ENCODE measurements at places on chromosomes 7 and 10.
A peak's percentile ranks its signal among the peaks of the same experiment; 100 is the strongest.

GRCh38 chr10:28503114-28503513 is 29.8 kb upstream of the WAC start:
- DNase-seq, result no peak

DNA sequence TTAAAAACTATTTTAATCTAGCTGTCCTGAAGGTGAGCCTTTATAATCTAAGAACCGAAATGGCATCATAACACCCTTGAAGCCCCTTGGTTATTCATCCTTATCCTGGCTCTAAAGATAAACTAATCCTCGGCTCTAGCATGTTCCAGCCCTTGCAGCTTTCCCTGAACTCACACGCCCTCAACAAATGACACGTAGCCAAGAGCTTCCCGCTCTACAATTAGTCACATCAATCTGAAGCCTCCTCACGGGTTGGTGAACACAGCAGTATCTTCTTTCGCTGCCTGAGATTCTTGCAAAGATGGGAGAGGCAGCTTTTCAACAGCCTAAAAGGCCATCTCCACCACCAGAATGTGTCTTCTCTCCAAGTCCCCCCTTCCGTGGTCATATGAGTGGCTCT is 4.1 kb downstream of the FRMD4A start:
- DNase-seq, result no peak

GRCh38 chr10:44198780-44199097 is 186.2 kb downstream of the CXCL12 start:
- DNase-seq, result no peak

- no peak for DNase-seq
Observed at GRCh38 chr10:18583575-18584270, 67.7 kb downstream of the NSUN6 start.

DNA sequence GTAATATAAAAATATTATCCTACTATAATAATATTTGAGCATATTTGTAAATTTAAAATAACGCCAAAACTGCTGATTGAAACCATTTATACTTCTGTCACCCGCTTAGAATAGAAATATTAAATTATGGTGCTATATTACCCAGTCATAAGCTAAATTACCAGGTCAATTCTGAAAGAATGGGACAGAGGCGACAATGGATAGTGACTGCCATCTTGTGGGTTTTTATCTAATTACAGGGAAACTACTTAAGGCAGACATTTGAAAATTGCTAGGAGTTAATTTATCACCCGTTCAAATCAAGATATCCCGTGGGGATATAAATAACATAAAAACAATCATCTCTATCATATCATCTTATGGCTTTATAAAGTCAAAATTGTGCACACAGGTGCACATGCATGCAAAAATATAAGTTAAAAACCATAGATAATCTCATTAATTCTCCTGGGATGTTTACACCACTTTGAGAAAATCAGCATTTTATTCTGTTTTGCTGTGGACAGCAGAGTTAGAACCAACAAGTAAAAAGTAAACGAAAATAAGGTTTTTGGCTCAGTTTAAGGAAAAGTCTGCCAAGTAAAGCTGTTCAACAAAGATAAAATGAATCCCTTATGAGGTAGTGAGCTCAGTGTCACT is 41.3 kb upstream of the HPSE2 start:
- peak; percentile 8 for DNase-seq

- DNase-seq, result no peak
Observed at GRCh38 chr7:24704311-24704710, 53.0 kb downstream of the GSDME start.

DNA sequence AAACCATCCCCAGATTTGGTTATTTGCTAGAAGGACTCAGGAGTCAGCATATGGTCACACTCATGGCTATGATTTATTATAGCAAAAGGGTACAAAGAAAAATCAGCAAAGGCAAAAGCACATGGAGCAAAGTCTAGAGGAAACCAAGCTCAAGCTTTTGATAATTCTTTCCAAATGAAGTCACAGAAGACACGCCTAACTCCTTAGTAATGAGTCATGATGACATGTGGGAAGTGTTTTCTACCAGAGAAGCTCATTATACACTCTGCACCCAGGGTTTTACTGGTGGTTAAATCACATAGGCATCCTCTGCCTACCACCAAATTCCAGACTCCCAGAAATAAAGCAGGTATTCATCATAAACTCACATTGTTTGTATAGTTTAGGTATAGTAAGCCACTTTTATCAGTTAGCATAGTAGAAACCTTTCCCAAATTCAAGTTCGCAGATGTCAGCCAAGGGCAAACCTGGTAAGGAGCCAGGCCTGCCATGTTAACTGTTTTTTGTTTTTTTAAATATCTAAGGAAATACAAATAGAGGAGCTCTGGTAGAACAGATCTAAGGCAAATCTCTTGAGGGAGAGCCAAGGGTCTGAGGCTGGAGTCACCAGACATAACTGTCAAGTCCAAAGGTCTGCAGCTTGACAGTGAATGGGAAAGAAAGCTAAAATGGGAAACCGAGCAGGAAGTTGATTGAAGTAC is 15.4 kb upstream of the HIBADH start:
- peak; percentile 62 for DNase-seq

DNA sequence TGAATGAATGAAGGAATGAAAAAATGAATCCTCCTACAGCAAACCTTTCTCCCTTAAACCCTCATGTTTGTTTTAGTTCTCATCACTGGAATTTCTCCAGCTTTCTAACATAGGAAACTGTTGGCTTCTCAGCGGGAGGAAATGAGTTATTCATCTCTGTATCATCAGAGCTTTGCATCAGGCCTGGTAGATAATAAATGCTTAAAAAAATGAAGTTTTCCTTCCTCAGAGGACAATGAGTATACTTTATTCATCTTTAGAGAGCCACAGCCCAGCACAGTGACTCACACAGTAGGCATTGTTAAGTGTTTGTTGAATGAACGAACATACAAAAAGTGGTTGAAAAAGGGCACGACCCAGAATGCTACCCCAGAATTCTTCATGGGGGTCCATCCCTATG is 62.6 kb downstream of the COL13A1 start:
- no peak for DNase-seq

GRCh38 chr7:17600340-17600752 is 301.9 kb downstream of the AHR start:
- peak; percentile 19 for DNase-seq

- no peak for DNase-seq
Observed at GRCh38 chr10:110209454-110209925, 2.1 kb downstream of the MXI1 start.

GRCh38 chr10:8835453-8836167 is 781.1 kb downstream of the GATA3 start:
- DNase-seq, result no peak

DNA sequence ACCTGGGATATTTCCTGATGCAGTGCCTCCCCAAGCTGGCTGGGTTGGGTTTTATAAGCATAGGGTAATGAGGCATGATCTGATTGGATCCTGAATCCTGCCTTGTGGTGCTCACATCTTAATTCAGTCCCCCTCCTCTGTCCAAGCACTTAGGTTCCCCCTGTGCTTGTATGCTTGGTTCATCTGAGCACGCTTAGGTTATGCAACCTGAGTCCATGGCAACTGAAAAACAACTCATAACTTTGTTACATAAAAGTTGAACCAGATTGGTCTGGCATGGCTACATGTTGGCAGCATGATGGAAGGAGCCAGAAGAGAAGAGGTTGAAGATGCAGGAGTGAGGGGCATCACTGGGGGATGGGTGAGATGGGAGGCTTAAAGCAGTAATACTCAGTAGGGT is 57.3 kb upstream of the OSBPL3 start:
- DNase-seq, result no peak

DNA sequence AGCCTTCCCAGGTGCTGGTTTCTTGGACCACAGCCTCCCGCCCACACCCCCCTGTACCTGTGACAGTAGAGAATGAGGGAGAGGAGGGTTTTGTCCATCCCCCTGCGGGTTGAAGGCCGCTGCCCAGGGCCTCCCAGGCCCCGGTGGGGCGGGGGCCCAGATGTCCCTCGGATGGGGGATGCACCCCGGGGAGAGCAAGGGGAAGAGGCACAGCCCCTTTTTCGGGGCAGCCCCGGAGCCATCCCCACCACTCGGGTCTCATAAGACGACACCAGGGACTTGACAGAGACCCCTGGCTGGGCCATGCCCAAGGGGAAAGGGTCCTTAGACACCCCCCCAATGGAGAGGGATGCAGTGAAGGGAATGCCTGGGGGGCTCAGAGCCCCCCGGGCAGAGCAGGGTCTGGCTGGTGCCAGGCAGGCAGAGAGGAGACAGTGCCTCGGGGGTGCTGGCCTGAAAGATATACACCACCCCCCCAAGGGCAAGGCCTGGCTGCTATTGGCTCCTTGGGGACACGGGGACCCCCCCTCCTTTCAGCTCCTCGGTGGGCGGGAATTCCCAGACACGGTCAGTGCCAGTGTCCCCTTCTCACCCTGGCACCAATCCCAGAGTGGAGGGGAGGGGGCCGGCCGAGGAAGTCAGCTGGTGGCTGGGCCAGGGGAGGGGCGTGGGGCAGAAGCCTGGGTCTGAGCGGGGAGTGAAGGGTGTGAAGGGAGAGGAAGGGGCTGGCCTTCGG is 3.7 kb upstream of the SPACDR start:
- DNase-seq, result no peak

DNA sequence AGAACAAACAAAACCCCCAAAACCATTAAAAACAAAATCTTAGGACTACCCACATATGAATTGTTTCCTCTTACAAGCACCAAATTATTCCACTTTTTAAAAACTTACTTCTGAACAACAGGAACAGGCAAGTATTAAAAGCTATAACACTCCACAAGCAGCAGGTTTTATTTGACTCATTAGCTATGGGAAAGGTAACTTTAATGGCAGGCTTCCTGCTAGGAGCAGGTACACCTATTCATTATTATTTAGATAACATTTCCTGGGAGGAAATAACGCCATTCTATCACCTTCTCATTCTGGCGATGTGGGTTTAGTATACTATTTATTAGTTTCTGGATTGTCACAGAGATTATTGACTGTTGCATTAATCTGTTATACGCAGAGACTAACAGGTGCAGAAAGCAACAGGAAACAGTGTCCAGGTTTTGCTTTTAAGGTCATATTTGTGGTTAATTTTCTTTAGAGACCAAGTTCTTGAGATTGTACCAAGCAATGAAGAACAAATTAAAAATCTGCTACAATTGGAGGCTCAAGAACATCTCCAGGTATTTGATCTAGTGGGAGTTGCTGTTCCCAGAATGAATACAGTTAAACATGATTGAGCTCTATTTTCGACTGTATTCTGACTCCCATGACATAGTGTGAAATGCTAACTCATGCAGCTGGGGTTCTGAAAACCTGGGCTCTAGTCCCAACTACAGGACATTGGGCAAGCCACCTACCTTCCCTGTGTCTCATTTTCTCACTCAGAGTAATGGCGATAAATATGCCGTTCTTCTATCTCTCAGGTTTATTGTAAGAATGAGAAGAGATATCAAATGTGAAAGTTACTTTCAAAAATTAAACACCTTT is 2.0 kb downstream of the CPA2 start:
- DNase-seq, result no peak

DNA sequence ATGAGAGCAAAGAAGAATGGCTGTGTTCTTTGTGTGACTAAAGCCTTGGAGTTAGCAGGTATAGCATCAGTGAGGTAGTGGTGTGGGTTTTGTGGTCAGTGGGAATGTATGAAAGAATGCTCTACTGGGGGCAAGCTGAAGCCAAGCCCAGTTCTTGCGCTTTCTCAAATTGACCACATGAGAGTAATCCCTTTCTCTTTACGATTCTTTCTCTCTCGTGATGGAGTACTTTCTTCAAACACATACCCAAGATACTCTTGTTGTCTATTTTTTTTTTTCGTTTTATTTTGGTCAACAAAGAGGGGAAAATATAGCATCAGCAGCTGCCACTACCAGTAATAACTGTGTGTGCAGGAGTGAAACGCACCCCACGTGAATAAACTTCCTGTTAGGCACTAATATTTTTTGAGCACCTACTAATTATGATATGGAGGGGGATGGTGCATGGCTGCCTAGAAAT is 8.4 kb upstream of the PANK1 start:
- no peak for DNase-seq

DNA sequence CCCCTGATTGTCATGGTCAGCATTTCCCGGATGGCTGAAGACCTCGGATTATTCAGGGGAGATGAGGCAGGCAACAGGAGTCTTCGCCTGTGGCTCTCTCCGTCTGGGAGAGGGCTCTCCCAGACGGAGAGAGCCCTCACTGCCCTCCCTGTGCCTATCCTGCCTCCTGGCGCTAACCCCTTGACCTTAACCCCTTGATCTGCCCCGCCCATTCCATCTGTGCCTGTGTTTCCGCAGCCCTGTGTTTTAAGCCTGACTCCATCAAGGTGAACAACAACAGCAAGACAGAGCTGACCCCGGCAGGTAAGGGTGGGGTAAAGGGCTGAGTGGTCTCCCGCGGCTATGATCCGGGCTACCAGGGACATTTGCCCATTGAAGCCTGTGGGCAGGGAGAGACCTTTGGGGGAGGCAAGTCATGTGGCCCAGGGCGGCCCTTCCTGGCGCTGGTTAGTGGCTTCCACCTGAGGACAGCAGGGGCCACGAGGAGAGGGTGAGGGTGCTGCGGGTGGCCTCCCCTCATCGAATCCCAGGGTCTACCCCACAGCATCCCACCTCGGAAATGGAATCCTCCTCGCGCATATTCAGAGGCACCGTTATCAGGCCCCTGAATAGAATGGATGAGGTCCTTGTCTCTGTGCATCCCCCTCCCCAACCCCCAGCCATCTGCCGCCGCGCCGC is 4.2 kb upstream of the MUC12 start:
- no peak for DNase-seq

GRCh38 chr7:155296788-155297516 is 726 bp upstream of the INSIG1 start:
- DNase-seq, result peak; percentile 51

GRCh38 chr7:24905996-24906770 is 73.8 kb downstream of the OSBPL3 start:
- DNase-seq, result no peak

DNA sequence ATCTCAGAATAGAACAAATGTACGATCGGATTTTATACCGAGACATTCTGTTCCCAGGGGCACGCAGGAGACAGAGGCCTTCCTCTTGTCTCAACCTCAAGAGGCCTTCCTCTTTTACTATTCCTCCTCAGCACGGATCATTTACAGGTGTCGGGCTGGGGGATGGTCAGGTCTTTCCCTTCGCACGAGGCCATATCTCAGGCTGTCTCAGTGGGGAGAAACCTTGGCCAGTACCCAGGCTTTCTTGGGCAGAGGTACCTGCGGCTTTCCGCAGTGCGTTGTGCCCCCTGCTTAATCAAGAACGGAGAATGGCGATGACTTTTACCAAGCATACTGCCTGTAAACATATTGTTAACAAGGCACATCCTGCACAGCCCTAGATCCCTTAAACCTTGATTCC is 44.2 kb downstream of the FANK1 start:
- no peak for DNase-seq

GRCh38 chr10:115974816-115975430 is 298.1 kb downstream of the GFRA1 start:
- DNase-seq, result no peak

- peak; percentile 86 for DNase-seq
Observed at GRCh38 chr7:1192171-1192676, 32.2 kb upstream of the ZFAND2A start.

- DNase-seq, result no peak
Observed at GRCh38 chr10:125222515-125223308, 62.3 kb upstream of the CTBP2 start.

DNA sequence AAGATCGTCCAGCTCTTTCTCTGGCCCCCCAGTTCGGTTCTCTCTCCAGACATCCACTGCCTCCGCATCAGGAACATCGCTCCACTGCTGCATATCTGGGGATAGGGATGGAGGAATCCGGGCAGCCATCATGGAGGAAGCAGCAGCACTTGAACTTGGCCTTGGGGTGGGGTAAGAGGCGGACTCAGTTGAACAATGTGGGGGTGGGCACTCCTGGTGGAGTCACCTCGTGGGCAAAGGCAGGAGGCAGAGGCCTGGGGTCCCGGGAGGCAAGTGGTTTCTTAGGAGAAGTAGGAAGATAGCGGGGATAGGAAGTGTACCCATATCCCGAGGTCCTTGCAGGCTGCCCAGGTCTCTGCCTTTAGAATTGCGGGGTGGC is 98.3 kb downstream of the CHST15 start:
- DNase-seq, result no peak
